ENCODE measurements at places on chromosomes 7 and 10.

DNA sequence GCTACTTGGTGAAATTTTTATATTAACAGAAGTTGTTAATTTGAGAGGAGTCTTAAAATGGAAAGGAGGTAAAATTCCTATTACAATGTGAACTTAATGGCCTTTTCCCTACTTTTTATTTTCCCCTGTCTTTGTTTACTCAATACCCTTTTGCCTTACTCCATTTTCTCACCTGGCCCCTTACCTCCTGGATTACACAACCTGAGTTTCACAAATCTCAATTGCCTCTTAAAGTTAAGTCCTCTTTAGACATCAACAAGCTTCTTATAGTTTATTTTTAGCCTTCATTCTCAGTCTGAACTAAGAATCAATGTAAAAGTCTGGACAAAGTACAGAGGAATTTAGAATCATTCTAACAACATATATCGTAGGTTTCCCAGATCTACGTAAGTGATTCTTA lies 247.0 kb downstream of the PCDH15 start:
- DNase-seq, result no peak

DNA sequence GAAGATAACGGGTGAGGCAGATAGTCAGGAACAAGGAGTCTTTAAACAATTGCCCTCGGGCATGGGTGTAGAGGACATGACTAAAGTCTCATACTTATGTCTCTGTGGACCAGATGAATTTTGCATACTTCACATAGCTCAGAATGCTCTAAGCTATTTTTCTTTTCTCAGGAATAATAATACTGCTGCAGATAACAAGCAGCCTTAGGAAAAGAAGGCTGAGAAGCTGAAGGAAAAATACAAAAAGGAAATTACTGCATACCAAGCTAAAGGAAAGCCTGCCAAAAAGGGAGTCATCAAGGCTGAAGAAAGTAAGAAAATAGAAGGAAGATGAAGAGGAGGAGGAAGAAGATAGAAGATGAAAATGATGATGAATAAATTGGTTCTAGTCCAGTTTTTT lies 13.4 kb upstream of the ERCC6 start:
- peak; percentile 72 for DNase-seq

- peak; percentile 50 for DNase-seq
Observed at GRCh38 chr7:19520392-19520791, 188.4 kb downstream of the POLR1F start.

GRCh38 chr7:39741942-39742623 lies 118.7 kb downstream of the RALA start:
- DNase-seq, result peak; percentile 39

- DNase-seq, result no peak
Observed at GRCh38 chr10:125151553-125152449, 8.6 kb downstream of the CTBP2 start.

DNA sequence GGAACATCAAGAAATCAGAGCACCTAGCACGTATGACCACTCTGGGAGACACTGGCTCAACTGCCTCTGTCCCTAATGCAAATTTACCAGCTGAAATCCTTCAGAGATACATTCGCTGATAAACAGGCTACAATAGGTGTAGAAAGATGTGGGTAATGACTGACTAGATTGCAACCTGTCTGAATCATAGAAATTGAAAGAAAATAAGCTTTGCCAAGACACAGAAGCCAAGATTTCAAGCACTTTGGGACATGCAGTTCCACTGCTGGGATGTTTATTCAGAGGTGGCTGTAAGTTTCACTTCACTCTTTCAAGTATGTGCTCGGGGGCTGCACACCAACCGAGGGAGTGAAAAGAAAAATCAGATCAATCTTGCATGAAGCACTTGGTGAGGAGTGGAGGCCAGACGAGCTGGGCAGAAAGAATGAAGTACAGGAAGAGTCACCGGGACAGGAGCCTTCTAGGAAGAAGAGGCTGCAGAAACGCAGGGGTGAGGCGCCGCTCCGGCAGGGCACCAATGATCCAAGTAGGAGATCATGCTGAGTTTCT lies 276.7 kb downstream of the PARD3 start:
- no peak for DNase-seq

GRCh38 chr10:67151471-67151870 lies 225.6 kb downstream of the LRRTM3 start:
- DNase-seq, result no peak

GRCh38 chr7:149838992-149839408 lies 825 bp downstream of the ZNF862 start:
- DNase-seq, result peak; percentile 29
